ENCODE measurements at places on chromosomes 6 and 20.

DNA sequence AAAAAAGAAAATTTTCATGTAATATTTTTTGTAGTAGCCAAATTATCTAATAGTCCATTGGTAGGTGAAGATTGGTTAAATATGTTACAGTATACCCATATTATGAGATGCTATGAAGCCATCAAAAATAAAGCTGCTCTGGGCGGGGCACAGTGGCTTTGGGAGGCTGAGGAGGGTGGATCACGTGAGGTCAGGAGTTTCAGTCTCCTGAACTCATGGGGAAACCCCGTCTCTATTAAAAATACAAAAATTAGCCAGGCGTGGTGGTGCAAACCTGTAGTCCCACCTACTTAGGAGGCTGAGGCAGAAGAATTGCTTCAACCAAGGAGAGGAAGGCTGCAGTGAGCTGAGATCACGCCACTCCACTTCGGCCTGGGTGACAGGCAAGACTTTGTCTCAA lies 360.5 kb downstream of the KIF16B start:
- no peak for DNase-seq

GRCh38 chr6:156776470-156776839 lies 723 bp upstream of the ARID1B start:
- no peak for DNase-seq

DNA sequence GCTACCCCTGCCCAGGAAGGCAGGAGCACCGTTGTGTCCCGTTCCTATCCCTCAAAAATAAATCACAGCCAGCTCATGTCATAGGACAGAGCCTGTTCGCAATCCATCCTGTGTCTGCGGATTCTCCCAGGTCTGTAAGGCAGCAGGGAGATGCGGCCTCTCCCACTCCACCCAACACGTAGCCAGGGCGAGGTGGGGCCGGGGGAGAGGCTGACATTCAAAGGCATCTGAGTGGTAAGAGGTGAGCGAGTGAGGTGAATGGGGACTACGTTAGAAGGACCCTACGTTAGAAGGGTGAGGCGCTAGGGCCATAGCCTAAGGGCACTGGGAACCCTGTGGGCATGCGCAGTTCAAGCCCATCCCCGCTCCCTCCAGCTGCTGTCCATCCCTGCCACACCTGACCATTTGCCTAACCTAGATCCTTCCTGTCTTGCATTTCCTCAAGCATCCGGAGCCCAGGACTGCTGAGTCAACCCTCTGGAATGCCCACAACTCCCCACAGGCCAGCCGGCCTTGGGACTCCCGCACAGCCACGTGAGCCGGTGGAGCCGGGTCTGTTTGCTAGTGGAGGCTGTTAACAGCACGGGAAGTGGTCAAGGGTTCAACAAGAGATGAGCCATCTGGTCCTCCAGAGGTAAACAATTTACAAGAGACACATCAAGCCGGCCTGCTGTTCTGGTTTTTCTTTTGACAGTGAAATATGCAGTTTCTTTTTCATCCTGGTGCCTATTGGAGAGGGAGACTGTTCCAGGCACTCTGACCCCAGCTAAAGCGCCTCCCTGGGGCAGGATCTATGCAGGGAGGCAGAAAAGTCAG lies 45.9 kb downstream of the RIPOR3 start:
- no peak for DNase-seq

DNA sequence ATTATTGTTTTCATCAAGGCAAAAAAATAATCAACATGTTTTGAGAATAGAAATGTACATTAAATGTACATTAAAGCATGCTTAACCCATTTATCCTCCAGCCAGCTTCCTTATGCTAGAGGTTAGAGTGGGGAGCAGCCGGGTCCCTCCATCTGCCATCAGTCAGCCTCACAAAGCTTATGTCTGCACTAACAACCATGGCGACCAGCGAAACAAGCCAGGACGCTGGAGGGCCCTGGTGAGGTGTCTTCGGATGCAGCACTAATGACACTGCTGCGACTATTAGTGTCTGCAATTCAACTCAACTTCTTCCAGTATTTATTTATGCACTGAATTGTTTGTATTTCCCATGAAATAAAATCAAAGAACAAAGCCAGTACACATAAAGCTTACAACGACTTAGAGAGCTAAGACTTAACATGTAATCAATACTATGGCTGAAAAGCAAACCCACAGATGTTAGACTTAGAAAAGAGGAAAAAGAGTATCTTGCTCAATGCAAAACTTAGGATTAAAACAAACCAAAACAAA lies 6.8 kb downstream of the CLDN20 start:
- no peak for DNase-seq

GRCh38 chr6:150053450-150053849 lies 15.5 kb downstream of the ULBP3 start:
- DNase-seq: no peak

- no peak for DNase-seq
Observed at GRCh38 chr6:155121699-155122098, 126.6 kb downstream of the TIAM2 start.

- no peak for DNase-seq
Observed at GRCh38 chr20:22578221-22579118, 5.9 kb downstream of the FOXA2 start.

- DNase-seq: peak; percentile 75
Observed at GRCh38 chr6:53179961-53180651, 31.5 kb upstream of the GCM1 start.

DNA sequence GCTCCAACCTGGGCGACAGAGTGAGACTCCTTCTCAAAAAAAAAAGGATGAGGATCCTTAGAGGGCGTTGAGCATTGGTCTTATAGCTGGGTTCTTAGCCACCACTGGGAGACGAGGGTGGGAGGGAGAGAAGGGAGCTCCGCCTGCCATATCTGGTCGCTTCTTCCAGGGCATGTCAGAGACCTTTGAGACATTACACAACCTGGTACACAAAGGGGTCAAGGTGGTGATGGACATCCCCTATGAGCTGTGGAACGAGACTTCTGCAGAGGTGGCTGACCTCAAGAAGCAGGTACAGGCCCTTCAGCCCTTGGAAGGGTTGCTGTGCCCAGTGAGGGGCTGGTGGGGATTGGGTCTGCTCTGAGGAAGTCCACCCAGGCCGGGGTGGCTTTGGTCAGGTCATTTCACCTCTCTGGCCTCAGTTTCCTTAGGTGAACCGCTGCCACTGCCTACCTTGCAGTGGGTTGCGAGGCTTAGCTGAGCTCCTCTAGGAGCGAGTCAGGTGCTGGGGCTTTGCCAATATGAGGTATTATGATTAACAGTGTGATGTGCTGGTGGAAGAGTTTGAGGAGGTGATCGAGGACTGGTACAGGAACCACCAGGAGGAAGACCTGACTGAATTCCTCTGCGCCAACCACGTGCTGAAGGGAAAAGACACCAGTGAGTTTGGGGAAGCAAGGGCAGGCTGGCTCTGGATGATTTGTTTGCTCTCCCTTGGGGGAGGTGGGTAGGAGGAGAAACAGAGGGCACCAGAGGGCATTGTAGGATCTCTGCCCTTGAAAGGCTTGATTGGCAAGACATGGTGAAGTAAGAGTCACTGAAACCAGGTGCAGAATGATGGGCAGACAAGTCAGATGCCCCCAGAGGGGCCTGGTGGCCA lies 8.5 kb downstream of the CNPY3 start:
- DNase-seq: no peak

- DNase-seq: no peak
Observed at GRCh38 chr6:100469101-100469859, 4.6 kb upstream of the SIM1 start.

DNA sequence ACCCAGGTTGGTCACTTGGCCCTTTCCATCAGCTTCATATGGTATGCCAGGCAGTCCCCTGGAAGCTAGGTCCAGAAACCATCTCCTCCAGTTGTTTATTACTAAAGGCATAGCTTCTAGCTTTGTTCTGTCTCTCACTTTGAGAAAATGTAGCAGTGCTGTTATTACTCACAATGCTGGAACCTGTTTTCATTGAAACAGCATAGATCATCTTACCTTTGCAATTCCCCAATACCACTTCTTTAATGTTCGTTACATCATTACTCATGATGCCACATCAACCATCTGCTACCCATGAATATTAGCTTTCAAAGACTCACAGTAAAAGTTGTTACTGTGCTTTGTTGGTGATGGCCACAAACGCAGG lies 88.3 kb downstream of the ADAT2 start:
- DNase-seq: no peak

DNA sequence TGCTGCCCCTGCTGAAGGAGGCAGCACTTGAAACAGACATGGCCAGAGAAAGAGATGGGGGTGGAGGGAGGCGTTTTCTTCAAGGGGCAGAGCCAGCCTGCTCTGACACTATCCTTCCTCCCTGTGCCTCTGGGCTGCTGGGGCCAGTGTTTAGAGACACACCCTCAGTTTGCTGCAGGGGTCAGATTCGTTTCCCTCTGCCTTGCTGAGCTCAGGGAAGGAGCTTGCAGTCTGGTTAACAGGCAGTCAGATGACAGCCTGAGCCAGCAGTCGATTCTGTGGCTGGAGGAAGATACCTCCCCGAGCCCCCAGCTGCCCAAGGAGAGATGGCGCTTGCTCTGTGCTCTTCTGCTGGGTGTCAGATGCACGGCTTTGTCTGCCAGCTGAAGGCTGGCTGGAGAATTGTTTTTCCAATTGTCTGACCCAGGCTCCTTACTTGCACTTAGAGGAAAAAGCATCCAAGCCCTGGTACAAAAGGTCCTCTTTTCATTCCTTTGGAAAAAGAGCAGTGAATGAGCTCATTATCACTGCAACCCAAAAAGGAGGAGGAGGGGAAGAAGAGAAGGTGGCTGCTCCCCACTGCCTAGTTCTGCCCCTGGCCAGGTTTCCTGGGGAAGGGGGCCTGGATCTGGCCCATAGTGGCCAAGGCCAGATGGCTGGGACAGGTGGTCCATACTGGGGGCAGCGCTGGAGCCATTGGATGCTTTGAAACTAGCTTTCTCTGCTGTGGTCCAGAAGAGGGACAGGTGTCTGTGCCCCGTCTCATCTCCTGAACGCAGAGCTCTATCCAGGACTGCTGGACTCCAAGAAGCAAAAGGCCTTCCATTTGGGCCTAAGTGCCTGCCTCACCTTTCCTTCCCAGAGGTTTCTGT lies 88.2 kb downstream of the TCP11 start:
- no peak for DNase-seq

GRCh38 chr6:83590416-83590815 lies 78.1 kb downstream of the PRSS35 start:
- DNase-seq: no peak

GRCh38 chr6:75044846-75045245 lies 161.0 kb downstream of the COL12A1 start:
- DNase-seq: no peak

DNA sequence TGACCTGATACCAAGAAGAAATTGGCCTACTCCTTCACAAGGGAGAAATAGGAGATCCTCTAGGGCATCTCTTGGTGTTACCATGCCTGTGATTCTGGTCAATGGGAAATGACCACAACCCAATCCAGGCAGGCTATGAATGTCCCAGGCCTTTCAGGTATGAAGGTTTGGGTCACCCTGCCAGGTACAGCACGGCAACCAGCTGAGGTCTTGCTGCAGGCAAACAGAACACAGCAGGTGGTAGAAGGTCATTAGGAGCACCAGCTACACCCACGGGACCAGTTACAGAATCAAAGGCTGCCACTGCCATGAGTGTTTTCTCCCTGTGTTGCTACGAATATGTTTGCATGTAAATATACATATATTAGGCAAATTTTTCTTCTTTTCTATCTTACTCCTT lies 202.3 kb downstream of the ERMARD start:
- DNase-seq: no peak

DNA sequence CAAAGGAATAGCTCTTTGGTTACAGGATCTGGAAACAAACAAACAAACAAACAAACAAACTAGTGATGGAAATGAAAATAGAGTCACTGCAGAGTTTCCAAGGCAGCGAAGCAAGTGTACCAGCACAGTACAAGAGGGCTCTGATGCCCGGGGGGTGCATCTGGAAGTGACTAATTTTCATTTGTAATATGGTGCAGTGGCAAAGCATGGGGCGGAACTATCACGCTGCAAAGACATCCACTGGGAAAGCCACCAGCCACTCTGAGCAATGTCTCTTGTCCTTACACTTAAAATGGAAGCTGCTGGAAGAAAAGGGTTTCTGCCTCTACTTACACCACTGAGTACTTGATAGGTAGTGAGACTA lies 44.4 kb upstream of the NEDD9 start:
- no peak for DNase-seq

- DNase-seq: no peak
Observed at GRCh38 chr20:33046412-33046811, 7.3 kb upstream of the BPIFB3 start.

DNA sequence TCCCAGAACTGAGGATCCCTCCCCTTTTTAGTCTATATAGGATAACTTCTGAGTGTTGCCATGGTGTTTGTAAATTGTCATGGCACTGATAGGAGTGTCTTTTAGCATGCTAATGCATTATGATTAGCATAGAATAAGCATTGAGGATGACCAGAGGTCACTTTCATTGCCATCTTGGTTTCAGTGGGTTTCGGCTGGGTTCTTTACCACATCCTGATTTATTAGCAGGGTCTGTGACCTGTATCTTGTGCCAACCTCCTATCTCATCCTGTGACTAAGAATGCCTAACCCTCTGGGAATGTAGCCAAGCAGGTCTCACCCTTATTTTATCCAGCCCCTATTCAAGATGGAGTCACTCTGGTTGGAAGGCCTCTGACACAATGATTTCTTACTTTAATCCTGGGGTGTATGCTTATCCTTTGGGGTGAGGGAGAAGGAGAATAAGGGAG lies 19.6 kb downstream of the WFDC2 start:
- DNase-seq: no peak

DNA sequence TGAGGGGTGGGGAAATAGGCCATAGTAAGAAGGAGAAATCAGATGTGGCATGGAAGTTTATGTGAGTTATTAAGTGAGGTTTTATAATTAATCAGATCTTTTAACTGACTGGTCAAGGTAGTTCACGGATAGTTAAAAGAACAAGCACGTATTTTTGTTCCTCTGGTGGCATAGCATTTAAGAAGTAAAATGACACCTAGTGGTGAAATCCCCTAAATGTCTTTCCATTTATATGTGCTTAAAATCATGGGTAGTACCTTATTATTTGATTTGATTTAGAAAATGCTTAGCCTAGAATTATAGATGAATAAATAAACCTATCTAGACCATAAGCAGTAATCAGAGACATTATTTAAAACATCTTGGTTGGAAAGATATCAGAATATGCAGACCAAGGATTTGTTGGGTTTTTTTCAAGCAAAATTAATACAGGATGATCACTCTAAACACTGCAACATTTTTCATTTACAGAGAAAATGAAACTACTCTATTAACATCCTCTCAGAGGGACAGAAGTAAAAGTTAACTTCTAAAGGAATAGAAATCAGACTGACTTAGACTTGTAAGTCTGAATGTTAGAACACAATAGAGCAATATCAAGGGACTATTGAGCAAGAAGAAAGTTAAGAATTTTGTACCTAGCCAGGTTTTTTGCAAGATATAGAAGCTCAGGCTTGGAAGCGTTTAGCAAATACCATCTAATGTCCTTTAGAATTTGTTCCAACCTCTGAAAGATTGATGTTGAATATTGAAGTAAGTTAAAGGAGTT lies 81.1 kb downstream of the STXBP5 start:
- no peak for DNase-seq

DNA sequence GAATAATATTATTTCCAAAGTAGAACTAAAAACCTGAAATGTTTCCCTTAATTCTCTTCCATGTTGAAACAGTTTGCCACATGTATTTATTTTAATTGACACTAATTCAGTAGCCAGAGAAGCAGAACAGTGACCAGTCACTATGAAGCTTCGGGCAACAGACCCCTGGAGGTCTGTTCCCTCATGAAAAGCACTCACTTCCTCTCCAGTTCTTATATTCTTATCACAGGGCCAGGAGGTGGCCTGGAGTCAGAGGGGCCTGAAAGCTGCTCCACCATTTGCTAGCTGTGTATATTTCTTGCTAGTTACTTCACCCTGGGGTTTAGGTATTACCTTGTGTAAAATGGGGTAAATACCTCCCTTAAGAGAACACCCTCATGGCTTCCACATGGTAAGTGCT lies 49.1 kb downstream of the MAP7 start:
- no peak for DNase-seq

All from breast epithelium (tissue), 4 donors.